ENCODE measurements at places on chromosomes 7 and 10.

- DNase-seq: no peak
These were observed 585.2 kb upstream of the CELF2 start for GRCh38 chr10:10432296-10433035.

GRCh38 chr7:140605337-140605736, 35.3 kb downstream of the DENND2A start:
- DNase-seq: no peak

- DNase-seq: no peak
These were observed 118.2 kb downstream of the ANK3 start for GRCh38 chr10:60271319-60272040.

DNA sequence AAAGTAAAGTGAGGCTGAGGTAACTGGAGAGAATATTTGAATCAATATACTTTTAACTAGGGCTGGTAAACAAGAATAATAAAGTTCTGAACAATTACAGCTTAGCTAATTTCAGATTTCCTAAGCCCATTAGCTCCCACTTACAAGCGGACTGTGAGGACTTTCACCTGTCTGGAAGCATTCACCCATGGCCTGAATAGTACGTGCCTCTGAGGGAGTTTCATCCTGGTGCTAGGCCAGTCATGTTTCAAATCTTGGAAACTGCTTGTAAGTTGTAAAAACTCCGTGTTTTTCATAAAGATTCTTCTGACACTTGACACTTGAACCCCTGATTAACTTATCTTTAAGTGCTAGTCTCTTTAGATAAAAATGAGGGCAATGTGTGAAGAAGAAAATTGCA, 975.2 kb upstream of the GHITM start:
- DNase-seq: no peak

DNA sequence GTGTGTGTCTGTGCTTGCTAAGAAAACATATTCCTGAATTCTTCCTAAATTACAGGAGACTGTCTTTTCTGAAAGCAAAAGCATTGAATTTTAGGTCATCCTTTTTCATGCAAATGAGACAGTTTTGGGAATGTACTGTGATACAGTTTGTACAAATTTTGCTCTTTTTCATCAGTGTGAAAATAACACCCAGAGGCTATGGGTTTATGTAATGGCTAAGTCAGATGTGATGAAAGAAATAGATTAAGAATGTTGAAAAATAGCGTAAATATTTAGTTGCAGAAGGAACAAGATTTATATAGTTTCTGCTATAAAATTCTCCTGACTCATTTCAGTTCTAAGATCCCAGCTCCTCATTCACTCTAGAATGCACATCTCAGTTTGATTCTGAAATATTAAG, 24.6 kb downstream of the POM121L12 start:
- DNase-seq: no peak

Data from NCI-H1436 treated with DMSO at 0.1 percent for 48 hours (cell line).